ENCODE measurements at places on chromosomes 5 and 9.

GRCh38 chr5:105030153-105030552 is 1467.6 kb upstream of the NUDT12 start:
- no peak for DNase-seq

DNA sequence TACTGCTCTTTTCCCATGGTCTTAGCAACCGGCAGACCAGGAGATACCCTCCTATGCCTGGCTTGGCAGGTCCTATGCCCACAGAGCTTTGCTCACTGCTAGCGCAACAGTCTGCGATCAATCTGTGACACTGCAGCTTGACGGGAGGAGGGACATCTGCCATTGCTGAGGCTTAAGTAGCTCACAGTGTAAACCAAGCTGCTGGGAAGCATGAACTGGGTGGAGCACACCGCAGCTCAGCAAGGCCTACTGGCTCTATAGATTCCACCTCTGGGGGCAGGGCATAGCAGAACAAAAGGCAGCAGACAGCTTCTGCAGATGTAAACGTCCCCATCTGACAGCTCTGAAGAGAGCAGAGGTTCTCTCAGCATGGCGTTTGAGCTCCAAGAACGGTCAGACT is 40.4 kb downstream of the MCTP1 start:
- DNase-seq: no peak

GRCh38 chr9:31183866-31184265 is 1200.6 kb upstream of the ACO1 start:
- no peak for DNase-seq

GRCh38 chr5:56039985-56040384 is 45.2 kb upstream of the IL6ST start:
- no peak for DNase-seq

- no peak for DNase-seq
Observed at GRCh38 chr5:60267907-60268306, 374.4 kb upstream of the PDE4D start.

- no peak for DNase-seq
Observed at GRCh38 chr9:135622415-135623020, 16.8 kb downstream of the GLT6D1 start.

DNA sequence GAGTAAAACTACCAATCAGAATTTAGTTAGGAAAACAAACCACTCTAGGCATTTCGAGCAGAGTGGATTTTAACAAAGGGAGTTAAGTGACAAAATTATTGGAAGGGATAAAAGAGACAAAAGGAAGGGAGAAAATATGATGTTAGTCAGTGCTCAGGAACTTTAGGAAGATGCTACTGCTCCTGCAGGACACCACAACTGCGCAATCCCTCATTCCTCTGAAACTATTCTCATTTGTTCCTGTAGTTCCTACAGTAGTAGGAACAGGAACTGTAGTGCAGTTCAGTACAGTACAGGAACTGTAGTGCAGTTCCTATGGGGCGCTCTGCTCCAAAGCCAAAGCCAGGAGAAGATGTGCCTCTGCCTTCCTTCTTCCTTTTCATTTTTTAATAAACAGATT is 29.9 kb upstream of the MEGF10 start:
- DNase-seq: no peak

GRCh38 chr5:85182344-85182743 is 797.7 kb upstream of the EDIL3 start:
- DNase-seq: no peak

DNA sequence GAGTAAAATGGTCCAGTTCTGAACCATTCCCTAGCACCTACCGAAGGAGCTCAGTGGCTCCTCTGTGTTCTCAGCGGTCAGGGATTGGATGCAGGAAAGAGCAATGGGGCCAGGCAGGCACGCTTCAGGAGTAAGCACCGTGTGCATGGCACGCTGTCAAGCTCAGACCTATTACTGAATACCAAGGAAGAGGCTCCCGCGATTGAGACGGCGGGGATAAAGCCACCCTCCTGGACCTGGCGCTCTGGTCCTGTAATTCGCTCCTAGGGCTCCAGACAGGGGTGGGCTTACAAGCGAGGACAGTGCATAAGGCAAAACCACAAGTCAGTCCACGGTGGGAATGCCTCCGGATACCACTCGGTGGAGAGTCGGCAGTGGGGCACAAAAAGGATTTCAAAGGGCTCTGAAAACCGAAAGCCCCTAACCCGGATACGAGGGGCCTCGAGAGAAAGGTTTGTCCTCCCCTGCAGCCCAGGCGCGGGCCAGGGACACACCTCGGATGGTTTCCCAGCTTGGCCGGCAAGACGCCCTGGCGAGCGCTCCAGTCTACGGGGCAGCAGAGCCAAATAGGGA is 988 bp downstream of the OXCT1 start:
- DNase-seq: no peak

GRCh38 chr5:45793638-45794532 is 97.7 kb upstream of the HCN1 start:
- DNase-seq: no peak

Data from effector memory CD4-positive, alpha-beta T cell (primary cell).